ENCODE measurements at places on chromosomes 4 and X.

DNA sequence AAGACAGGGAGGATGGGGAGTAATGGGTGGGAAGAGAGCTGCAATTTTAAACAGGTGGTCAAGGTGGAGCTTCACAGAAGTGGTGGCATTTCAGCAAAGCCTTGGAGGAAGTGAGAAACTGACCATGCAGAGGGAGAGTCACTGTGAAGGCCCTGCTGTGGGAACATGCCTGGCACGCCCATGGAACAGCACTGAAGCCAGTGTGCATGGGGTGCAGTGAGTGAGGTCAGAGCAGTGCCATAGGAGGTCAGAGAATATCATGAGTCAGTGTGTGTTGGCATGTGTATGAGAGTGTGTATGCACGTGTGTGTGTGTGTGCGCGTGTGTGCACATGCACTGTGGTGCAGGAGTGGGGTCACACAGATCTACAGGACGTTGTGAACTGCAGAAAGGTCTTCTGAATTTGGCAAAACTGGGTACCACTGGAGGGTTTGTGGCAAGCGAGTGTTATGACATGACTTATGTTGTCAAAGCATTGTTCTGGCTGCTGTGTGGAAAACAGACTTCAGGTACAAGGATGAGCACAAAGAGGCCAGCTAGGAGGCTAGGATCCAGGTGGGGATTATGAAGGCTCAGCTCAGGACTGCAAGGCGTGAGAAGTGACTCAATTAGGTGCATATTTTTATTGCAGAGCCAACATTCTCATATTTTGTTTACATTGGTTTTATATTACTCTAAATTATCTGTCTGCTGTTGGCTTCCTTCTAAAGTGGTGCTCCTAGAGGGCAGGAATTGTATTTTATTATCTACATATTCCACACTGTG is 34.0 kb downstream of the ZNF827 start:
- no peak for DNase-seq

DNA sequence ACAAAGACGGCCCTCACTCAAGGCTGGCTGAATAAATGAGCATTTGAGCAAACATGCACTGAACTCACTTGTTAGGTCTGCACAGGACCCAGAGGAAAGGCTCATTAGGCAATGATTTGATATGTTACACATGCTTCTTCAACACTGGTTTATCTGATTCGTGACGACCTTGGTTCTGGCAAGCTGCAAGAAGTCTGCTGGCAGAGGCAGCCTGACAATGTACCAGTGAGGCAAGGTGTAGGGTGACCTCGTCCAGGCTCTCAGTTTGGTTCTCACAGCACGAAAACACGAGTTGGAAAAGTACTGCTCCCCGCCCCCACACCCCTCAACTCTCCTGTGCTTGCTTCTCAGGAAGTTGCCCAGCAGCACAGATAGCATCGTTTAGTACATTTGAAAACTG is 63.1 kb upstream of the CITED1 start:
- no peak for DNase-seq

GRCh38 chr4:113591982-113592381 is 169.6 kb downstream of the CAMK2D start:
- no peak for DNase-seq

- DNase-seq: no peak
Measured at GRCh38 chrX:32395878-32396277, 815.5 kb downstream of the DMD start.

GRCh38 chrX:137654481-137654880 is 88.6 kb downstream of the ZIC3 start:
- no peak for DNase-seq

- no peak for DNase-seq
Measured at GRCh38 chr4:81405900-81406401, 65.8 kb downstream of the RASGEF1B start.
